ENCODE measurements at places on chromosomes 6 and 20.

- DNase-seq: no peak
These were observed 10.1 kb upstream of the AKAP12 start for GRCh38 chr6:151229401-151230276.

- no peak for DNase-seq
These were observed 1.2 kb downstream of the IBTK start for GRCh38 chr6:82246370-82246769.

GRCh38 chr20:13552061-13552460 lies 86.7 kb downstream of the TASP1 start:
- no peak for DNase-seq

DNA sequence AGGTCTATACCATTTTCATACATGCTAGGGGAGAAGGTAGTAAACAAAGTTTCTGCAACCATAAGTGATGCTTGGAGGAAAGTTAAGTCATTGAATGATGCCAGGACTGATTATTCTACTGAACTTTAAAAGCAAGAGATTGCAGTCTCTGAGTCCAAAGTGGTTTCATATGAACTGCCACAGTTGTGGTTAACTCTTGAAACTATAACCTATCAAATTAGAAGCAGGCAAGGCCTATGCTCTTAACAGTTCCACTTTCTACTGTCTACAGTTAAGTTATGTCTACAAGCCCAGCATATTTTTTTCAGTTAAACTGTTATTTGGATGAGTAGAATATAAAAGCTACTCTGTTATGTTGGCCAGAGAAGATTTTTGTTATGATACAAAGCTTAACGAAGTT lies 326.5 kb upstream of the RUNX2 start:
- no peak for DNase-seq

DNA sequence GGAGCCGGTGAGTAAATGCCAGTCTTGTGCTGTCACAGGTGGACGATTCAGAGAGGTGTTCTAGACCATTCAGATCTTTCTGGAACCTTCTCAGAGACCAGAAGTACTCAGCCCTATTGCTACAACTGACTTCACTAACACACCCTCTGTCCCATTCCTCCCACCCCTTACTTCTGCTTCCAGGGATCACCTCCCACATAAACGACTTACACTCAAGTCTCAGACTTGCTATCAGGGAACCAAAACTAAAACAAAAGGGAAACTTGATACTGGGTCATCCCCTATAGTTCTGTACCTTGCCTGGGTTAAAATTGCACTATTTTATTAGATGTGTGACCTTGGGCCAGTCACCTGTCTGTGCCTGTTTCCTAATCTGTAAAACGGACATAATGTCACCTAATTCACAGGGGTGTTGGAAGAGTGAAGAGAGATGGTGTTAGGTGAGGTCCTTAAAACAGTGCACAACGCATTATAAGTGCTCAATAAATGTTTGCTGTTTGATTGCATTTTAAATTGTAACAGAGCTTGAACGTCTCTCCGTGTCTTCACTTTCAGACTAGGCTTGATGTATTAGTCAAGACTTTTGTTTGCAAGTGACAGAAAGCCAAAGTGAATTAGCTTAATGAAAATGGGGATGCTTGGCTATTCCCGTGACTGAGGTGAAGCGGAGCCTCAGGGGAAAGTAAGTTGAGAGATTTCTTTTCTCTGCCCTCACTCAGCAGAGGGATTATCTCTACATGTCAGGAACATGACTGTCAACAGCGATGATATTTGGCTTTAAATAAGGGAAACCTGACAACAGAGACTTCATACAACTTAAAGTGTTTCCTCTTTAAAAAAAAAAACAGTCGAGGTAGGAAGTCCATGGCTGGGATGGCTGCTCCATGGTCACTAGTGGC lies 3.0 kb upstream of the SRXN1 start:
- no peak for DNase-seq

Data from activated gamma-delta T cell treated with anti-CD3 and anti-CD28 coated beads, Interleukin-2, amount 50 U/mL, for 16 hours (primary cell).